ENCODE measurements at places on chromosomes 6 and 20. TPM values are rescaled to one million over a fixed set of nuclear protein-coding genes. Genes with fewer than 3 reads are reported as not detected.

Gene CDYL
- 16.0 TPM for total RNA-seq

Gene HLA-DMB
- total RNA-seq: not detected

Gene SGK2
- total RNA-seq: not detected

Gene POM121L2
- total RNA-seq: not detected

Gene PTPRK
- total RNA-seq: 56.7 TPM

Gene CPNE1
- total RNA-seq: 138 TPM

Gene PPP1R11
- total RNA-seq: 42.3 TPM

Gene SIRPD
- total RNA-seq: not detected

Gene PCK1
- total RNA-seq: not detected

Gene MED23
- total RNA-seq: 14.1 TPM

Gene C20orf141
- total RNA-seq: not detected

Gene CALHM6
- total RNA-seq: 2.0 TPM

Gene GNMT
- total RNA-seq: not detected

Gene MCHR2
- not detected for total RNA-seq

Gene DEFB132
- total RNA-seq: not detected

Gene NFKBIE
- 25.2 TPM for total RNA-seq

Gene LRFN2
- total RNA-seq: not detected

Gene RNF39
- total RNA-seq: not detected

Gene E2F1
- 3.9 TPM for total RNA-seq

Gene ZC2HC1B
- total RNA-seq: not detected

Gene CUL7
- total RNA-seq: 38.7 TPM

Gene C6orf52
- 3.9 TPM for total RNA-seq

Gene LYRM2
- 18.8 TPM for total RNA-seq

Gene SLC35F1
- total RNA-seq: under 0.01 TPM

Gene C20orf144
- total RNA-seq: 0.08 TPM

Gene ABHD16B
- total RNA-seq: not detected

Gene KIF25
- 0.56 TPM for total RNA-seq

Gene TMEM14A
- total RNA-seq: 25.7 TPM

Gene SEL1L2
- not detected for total RNA-seq

Gene TNFAIP3
- 29.6 TPM for total RNA-seq

Gene RIPPLY2
- not detected for total RNA-seq

Gene FGD2
- not detected for total RNA-seq

Gene PNLDC1
- not detected for total RNA-seq

Gene RAET1E
- not detected for total RNA-seq

Gene C6orf132
- total RNA-seq: 1.5 TPM

Gene UTRN
- total RNA-seq: 11.5 TPM

Gene WDR46
- total RNA-seq: 52.8 TPM

Gene MTHFD1L
- 19.3 TPM for total RNA-seq

Gene OCSTAMP
- not detected for total RNA-seq

Gene CASS4
- 0.78 TPM for total RNA-seq

Gene PLA2G7
- 0.13 TPM for total RNA-seq

Gene CNR1
- total RNA-seq: not detected

Gene NHSL1
- total RNA-seq: 15.1 TPM

Gene ABCF1
- 31.8 TPM for total RNA-seq

Gene TNFRSF6B
- total RNA-seq: 144 TPM

Gene CD24
- total RNA-seq: 6.5 TPM

Gene IL17F
- total RNA-seq: not detected

Gene TLDC2
- not detected for total RNA-seq

Gene EEF1A1
- 14,163 TPM for total RNA-seq

Gene TCEA2
- 20.3 TPM for total RNA-seq

Measured in epithelial cell of alveolus of lung (primary cell).